ENCODE measurements at places on chromosomes 1 and 21. TPM values are rescaled to one million over a fixed set of nuclear protein-coding genes. Genes with fewer than 3 reads are reported as not detected.

Gene ADORA1
- 25.6 TPM for total RNA-seq

Gene RGS13
- total RNA-seq: not detected

Gene C1QC
- 111 TPM for total RNA-seq

DNA sequence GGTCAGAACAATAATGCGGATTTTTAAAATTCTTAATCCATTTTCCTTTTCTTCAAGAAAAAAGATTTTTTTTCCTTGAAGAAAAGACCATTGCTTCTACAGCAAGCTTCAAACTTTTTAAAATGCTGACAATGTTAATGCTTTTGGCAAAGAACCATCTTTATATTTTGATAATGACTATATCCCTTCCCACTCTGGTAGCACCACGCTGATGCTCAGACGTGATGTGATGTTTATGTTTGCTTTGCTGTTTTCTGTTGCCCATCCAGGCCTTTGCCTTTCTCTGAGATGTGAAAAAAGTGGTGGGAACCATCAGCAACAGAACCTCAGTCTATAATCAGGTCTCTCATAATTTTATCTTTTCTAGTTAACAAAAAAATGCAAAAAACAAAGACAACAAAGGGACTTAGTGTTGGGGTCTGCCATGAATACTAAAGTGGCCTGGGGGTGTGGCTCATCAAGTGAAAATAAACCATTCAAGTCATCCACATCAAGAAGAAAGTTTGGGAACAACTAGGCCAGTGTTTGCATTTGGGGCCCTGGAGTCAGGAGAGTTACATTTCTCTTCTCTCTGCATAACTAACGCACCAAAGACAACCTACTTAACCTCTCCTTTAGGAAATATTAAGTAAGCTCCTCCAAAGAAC is 244.6 kb upstream of the DMRTA2 start:
- peaks cover 27% of the 10 kb centered on the region for H3K4me1 ChIP-seq
- no peaks in the 10 kb centered on the region for H3K27me3 ChIP-seq
- H3K27ac ChIP-seq: peak overlapping the region; percentile 41
- no peak overlapping the region for H3K4me3 ChIP-seq
- no peaks in the 10 kb centered on the region for H3K36me3 ChIP-seq

GRCh38 chr1:228084325-228084724 is 1.8 kb downstream of the ARF1 start:
- no peak for DNase-seq
- H3K4me1 ChIP-seq: peaks cover 65% of the 10 kb centered on the region
- no peaks in the 10 kb centered on the region for H3K27me3 ChIP-seq
- no peaks in the 10 kb centered on the region for H3K36me3 ChIP-seq
- peak overlapping the region; percentile 99 for H3K27ac ChIP-seq

- H3K27me3 ChIP-seq: no peaks in the 10 kb centered on the region
- no peak overlapping the region for H3K27ac ChIP-seq
- no peak for DNase-seq
- H3K4me3 ChIP-seq: no peak overlapping the region
- no peaks in the 10 kb centered on the region for H3K4me1 ChIP-seq
Observed at GRCh38 chr1:54869173-54869851, 17.7 kb downstream of the DHCR24 start.

DNA sequence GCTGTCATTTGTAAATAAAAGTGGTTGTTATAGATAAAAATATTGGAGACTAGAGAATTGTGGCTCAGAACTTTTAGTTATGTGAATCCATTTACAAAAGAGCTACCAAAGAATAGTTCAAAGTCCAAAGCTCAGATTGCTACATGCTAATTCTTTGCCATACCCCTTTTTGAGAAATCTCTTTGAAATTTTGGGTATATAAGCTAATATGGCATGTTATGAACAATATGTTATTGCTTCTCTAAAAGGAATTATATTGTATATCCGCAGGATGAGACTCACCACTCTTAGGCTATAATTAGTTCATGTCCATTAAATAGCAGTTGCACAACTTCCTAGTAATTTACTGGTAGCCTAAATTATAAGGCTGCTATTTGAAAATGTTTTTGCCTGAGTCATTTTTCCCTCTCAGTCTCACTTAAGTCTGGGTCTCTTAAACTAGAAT is 178.0 kb downstream of the ZNF281 start:
- H3K4me3 ChIP-seq: no peak overlapping the region
- no peak overlapping the region for H3K27ac ChIP-seq
- H3K4me1 ChIP-seq: no peaks in the 10 kb centered on the region
- no peak for DNase-seq

GRCh38 chr1:158485455-158485854 is 13.4 kb downstream of the OR10R2 start:
- DNase-seq: no peak
- H3K4me3 ChIP-seq: no peak overlapping the region
- no peak overlapping the region for H3K27ac ChIP-seq
- H3K4me1 ChIP-seq: no peaks in the 10 kb centered on the region

DNA sequence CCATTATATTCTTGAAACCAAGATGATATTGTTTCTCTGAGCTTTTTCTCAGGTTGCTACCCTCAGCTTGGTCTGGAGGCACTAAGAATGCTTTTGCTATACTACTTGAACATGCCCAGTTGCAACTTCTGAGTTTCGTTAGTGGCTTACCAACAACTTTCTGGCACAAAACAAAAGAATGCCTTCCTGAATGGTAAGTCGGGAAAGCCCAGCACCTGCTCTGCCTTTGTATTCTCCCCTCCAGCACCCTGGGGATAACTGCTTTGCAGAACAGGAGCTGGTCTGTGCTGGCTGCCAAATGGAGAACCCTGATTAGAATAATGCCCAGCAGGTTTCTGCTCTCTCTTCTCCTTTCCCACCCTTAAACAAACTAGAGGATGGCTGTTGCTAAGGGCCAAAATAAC is 149.3 kb downstream of the TGFB2 start:
- DNase-seq: no peak
- H3K4me3 ChIP-seq: no peak overlapping the region
- H3K36me3 ChIP-seq: no peaks in the 10 kb centered on the region
- peaks cover 3% of the 10 kb centered on the region for H3K4me1 ChIP-seq

- H3K36me3 ChIP-seq: no peaks in the 10 kb centered on the region
- no peaks in the 10 kb centered on the region for H3K27me3 ChIP-seq
- DNase-seq: no peak
- H3K4me3 ChIP-seq: no peak overlapping the region
- no peak overlapping the region for H3K27ac ChIP-seq
- no peaks in the 10 kb centered on the region for H3K4me1 ChIP-seq
Observed at GRCh38 chr1:202835548-202836072, 24.9 kb downstream of the PCAT6 start.

DNA sequence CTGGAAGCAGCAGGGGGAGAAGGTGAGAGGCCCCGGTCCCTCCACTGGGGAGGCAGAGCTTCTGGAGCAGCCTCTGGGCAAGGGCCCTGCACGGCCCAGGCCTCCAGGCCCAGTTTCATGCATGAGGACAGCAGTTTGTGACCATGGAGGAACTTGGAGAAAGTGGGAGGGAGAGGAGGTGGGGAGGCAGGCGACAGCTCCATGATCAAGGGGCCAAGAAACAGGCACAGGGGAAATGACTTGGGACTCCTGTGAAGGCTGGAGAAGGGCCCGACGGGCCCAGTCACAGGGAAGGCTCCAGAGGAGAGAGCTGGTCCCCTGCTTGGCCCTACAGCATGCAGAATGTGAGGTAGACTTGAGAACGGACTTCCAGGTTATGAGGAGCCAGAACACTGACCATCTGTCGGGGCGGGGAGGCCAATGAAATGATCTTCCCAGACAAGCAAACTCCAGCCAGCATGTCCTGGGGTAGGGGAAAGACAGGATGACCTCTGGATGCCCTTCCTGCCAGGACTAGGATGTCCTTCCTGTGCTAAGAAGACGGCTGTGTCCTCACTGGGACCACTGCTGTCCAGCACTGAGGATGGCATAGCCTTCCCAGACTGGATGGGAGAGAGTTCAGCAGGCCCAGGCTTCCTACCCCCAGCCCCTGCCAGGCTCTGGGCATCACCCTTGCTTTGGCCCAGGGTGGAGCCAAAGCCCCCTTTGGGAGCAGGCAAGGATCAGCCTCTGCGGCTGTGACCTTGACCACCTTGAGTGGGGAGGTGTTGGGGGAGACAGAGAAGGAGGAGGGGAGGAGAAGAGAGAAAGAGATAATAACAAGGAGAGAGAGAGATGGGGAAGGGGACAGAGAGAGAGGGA is 548.2 kb downstream of the PTPRU start:
- H3K27me3 ChIP-seq: no peaks in the 10 kb centered on the region
- no peak for DNase-seq
- no peak overlapping the region for H3K27ac ChIP-seq

GRCh38 chr1:201539561-201540431 is 869 bp downstream of the NAV1 start:
- peak overlapping the region; percentile 48 for H3K4me3 ChIP-seq
- no peaks in the 10 kb centered on the region for H3K36me3 ChIP-seq
- peaks cover 8% of the 10 kb centered on the region for H3K4me1 ChIP-seq
- H3K27me3 ChIP-seq: no peaks in the 10 kb centered on the region

DNA sequence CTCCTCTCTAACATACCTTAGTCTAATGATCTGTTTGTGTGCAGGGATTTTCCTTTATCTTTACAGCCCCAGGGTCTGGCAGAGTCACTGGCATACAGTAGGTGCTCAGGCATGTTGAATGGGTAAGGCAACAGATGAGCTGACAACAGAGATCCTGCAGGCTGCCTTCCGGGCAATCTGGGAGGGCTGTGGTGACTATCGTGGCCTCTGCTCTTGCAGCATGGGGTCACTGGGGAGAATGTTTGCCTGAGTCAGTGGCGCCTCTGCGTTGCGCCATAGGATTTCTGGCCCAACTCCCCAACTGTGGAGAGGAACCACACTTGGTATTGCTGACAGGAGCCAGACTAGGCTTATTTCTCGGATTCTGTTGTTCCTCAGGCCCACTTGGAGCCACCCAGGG is 93.8 kb downstream of the LAMC2 start:
- H3K36me3 ChIP-seq: no peaks in the 10 kb centered on the region
- no peaks in the 10 kb centered on the region for H3K27me3 ChIP-seq
- DNase-seq: no peak
- H3K4me1 ChIP-seq: peaks cover 58% of the 10 kb centered on the region

All from thyroid gland (tissue), 4 donors.